NCI-H187 treated with DMSO at 0.1 percent for 48 hours (cell line): ENCODE measurements at places on chromosomes 3 and 15.

GRCh38 chr15:23857028-23857641 lies 170.0 kb upstream of the NDN start:
- DNase-seq, result no peak

- no peak for DNase-seq
Measured at GRCh38 chr15:74242441-74243185, 6.5 kb downstream of the CCDC33 start.

DNA sequence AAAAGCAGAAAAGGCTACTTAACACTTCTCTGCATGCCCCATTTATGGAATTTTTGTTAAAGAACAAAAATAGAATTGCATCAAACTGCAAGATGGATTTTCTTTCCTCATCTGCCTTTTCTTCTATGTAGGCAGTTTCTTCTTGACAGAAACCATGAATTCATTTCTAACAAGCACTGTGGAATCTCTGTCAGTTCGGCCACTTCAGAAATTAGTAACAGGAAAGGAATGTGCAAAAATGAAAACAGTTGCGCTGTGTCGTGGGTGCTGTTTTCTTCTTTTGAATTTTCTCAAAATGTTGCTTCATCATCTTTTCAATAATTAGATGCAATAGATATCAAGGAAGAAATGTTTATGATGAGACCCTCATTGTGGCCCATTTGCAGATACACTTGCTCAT lies 151.6 kb downstream of the FOXB1 start:
- DNase-seq, result no peak

- DNase-seq, result no peak
Measured at GRCh38 chr15:70714015-70714414, 49.3 kb downstream of the UACA start.

GRCh38 chr3:54772746-54773145 lies 155.1 kb downstream of the LRTM1 start:
- no peak for DNase-seq

DNA sequence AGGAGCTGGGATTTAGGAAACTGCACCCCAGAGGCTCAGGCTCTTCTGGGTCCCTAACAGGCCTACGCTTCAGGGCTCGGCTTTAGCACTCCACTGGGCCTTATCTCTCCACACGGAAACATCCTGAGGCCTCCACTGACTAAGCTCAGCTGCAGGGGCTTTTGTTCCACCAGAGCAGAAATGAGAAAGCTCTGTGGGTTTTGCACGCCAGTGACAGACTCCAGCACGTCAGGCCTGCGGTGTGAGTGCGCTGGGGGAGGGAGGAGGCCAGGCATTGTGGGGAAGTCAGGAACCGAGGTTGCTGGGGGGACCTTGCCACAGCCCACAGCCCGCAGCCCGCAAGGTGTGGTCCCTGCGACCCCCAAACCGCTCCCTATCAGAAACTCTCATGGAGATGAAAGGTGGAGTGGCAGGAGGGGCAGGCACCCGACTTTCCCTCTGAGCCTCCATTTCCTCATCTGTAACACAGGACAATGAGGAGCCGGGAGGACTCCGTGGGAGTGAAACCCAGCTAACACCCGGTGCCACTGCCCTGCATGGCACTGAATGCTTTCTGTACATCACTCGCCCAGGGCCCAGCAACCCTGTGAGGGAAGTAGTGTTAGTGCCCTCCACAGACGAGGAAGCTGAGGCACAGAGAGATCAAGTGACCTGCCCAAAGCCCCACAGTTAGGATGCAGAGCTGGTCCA lies 106.5 kb downstream of the TPRA1 start:
- no peak for DNase-seq

- no peak for DNase-seq
Measured at GRCh38 chr15:60585743-60586708, 107.1 kb upstream of the ICE2 start.

GRCh38 chr3:109994853-109995252 lies 657.5 kb upstream of the DPPA4 start:
- no peak for DNase-seq

DNA sequence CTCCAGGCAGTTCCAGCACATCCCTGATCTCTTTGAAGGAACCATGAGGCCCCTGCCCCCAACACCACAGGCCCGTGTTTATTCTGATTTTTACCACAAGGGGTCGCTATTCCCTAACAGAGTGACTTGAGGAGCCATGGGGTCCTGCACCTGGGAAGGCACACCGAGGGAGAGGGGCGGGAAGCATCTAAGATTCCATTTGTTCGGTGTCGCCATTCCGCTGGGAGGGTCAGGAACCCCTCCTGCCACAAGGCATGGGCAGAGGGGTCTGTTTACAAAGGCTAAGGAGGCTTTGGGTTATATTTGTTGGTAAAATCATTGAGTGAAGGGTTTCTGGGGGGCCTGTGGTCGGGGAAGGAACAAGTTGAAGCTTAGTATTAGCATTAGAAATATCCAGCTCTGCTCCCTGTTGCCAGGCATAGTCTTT lies 77.1 kb downstream of the WDR76 start:
- DNase-seq, result no peak

DNA sequence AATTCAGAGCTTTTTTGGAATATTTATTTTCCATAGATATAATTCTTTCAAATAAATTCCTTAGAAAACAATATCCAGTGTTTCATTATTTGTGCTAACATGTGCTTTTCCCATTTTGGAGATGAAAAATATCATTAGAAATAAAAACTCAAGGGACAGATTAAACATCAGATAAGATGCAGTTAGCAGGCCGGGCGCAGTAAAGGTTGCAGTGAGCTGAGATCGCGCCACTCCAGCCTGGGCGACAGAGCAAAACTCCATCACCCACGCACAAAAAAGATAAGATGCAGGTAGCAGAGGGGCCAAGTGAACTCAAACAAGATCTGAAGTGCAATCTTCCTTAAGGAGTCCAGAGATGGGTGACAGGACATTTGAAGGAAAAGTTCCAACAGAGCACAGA lies 48.0 kb downstream of the ZNF445 start:
- DNase-seq, result no peak

DNA sequence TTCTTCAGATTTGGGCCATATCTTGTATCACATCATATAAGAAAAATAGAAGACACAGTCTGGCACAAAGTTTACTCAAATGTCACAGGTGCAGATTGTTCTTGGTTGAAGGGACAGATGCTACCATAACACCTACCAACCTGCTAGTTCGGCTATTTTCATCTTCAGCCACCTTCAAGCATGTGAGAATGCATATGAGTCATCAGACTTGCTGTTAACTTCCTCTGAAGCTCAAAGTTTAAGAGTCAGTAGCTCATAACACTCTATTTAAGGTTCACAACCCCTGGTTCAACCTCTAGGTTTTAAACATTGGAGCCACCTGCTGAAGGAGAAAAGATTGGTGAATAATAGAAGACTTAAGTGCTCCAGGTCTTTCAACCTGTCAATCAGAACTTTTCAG lies 522.8 kb downstream of the NLGN1 start:
- no peak for DNase-seq

GRCh38 chr15:39646425-39646824 lies 65.5 kb downstream of the THBS1 start:
- no peak for DNase-seq

- no peak for DNase-seq
Measured at GRCh38 chr3:194573680-194574437, 59.4 kb downstream of the TMEM44 start.

DNA sequence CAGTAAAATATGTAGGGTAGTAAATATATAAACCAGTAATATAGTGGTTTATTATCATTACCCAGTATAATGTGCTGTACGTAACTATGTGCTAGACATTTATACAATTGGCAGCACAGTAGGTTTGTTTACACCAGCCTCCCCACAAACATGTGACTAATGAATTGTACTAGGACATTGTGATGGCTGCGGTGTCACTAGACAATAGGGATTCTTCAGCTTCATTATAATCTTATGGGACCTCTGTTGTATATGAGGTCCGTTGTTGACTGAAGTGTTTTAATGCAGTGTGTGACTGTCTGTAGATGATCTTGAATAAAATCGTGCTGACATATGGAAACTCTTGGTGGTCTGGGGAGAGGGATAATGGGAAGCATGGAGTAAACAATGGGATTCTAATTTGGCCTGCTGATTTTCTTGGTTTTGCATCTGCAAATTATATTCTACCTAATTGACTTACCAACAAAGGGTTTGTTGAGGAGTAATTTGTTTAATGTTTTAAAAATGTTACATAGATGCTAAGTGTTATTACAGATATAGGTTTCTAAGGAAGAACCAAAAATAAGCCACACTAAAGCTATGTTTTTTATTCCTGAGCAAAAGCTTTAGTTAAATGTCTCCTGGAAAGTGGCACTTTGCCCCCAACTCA lies 496.5 kb upstream of the TBL1XR1 start:
- no peak for DNase-seq

DNA sequence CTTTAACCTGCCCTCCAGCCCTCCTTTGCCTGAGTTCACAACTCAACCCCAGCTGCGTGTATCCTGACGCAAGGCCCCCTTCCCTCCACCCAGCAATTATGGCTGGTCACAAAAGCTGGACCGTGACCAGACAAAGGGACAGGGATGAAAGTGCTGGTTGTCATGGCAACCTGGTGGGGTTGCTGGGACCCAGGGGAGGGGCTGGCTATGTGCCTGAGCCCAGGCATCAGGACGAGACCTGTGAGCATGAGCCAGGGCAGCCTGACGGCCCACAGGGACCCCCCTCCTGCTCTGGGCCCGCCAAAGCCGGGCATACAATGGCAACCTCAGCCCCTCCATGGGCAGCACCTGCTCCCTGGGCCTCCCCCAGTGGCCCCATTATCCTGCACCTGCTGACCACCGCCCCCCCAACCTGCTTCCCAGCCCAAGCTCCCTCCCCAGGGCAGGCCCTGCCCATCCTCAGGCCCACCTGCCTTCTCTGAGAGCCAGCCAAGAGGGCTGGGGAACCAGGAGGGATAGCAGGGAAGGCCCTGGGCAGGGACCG lies 4.5 kb upstream of the DNAH1 start:
- no peak for DNase-seq

DNA sequence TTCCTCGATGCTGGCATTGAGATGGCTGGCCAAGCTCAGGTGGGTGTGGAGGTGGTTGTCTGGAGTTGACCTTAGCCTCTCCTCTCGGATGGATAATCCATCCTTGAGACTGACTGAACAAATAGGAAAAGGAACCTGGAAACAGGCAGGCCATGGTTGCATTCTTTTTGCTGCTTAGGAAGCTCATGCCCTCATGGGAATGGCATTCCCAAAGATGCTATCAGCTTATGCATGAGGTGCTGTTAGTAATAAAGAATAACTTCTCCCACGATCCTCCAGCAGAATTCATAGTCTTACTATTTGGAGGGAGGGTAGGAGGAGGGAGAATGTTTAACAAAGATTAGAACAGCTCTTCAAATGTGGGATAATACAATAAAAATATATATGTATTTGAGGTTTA lies 303.0 kb upstream of the TPM1 start:
- DNase-seq, result no peak

DNA sequence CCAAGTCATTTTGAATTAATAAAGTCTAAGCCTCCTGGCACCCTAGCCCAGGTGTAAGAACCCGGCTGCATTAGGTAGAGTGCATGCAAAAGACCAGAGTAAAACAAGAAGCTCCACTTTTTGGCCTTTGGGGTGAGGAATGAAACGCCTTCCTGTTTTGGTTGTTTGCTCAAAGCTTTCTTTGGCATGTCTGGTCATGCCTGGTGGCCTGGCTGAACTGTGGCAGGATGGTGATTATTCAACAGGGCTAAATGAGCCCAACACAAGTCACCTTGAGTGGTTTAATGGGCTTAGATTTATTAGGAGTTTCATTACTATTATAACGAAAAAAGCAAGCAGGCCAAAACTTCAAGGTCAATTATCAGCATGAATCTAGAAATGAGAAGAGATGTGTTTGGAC lies 40.9 kb upstream of the LDHAL6B start:
- DNase-seq, result no peak

- DNase-seq, result no peak
Measured at GRCh38 chr3:108117241-108117775, 26.5 kb upstream of the CD47 start.

DNA sequence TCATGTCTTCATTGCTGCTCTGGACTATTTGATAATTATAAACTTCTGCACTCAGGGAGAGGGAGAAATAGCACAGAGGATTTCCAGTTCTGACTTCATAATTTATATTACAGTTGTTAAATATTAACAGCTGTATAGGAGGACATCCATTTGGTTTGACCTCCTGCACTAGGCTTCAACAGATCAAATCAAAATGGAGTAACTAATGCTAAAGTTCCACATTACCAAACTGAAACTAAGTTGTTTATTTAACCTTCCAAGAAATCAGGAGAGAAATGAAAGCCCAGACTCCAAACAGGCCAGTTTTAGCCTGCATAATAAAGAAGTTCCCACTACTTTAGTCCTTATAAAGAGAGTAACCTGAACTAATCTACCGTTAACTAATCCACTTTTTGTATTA lies 4.6 kb downstream of the PLSCR2 start:
- no peak for DNase-seq

DNA sequence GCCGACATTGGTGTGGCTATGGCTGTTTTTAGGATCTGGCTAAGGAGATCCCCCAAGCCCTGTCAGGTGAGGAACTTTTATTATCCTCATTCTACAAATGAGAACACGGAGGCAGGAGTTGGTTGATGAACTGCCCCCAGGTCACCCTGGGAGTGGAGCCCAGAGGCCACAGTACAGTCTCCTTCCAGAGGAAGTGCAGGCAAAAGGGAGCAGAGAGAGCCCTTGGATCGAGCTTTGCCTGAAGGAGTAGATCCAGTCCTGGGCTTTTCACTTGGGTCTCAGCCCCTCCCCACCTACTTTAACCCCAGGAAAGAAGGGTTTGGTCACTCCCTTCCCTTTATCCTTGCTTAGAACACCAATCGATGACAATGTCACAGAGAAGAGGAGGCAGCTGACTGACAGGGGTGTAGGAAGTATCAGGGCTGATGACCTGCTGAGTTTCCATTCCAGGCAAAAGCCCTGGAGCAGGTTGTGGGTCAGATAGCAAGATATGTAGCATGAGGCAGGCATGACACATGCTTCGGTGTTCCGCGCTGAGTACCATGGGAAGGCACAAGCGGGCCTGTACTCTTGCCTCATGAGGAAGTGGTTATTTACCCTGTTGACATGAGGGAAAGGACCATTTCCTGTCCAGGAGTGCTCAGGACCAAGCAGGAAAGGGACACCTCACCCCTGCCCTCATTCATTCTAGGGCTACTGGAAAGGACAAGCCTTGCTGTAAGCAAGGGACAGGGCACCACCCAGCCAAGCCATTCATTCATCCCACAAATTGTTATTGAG lies 5.8 kb upstream of the PLA2G4D start:
- DNase-seq, result no peak

DNA sequence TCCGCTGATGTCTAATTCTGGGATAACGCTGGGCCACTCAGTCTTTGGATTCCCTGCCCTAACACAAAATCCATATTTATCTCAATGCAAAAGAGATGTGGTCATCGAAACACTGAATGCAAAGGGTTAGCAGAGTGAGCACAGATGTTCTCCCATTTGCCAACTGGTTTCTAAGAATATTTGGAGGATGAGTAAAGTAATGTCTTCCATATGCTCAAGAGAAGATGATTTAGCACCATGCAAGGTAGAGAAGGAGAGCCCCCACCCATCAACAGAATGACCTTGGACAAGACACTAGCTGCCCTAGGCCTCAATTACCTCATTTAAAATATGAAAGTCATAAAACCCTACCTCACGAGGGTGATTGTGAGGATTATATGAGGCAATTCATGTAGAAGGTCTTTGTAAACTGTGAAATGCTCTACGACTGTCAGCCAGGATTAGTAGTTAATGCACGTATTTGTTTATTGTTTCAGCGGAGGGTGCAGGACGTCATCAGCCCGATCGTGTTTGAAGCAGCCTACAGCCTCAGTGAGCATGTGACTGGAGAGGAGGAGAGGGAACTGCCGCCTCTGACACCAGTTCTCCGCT lies 232.9 kb upstream of the CTDSPL start:
- no peak for DNase-seq

GRCh38 chr3:23938688-23939087 lies 6.4 kb upstream of the NR1D2 start:
- DNase-seq, result no peak
